ENCODE measurements at places on chromosomes 16 and 17.

DNA sequence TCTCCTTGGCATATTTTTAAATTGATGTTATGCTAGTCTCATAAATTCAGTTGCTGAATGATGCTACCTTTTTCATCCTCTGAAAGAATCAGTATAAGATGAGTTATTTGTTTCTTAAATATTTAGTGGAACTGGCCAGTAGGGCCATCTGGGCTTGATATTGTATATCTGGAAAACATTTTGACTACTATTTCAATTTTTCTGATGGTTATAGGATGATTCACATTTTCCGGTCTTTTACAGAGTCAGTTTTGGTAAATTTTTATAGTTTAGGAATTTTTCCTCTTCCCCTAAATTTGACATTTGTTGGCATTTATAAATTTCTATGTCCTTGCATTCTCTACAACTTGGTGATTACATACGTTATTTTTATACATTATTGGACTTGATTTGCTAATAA lies 296.3 kb upstream of the AXIN2 start:
- no peak for DNase-seq

GRCh38 chr17:45256114-45256966 lies 5.6 kb downstream of the SPATA32 start:
- no peak for DNase-seq

DNA sequence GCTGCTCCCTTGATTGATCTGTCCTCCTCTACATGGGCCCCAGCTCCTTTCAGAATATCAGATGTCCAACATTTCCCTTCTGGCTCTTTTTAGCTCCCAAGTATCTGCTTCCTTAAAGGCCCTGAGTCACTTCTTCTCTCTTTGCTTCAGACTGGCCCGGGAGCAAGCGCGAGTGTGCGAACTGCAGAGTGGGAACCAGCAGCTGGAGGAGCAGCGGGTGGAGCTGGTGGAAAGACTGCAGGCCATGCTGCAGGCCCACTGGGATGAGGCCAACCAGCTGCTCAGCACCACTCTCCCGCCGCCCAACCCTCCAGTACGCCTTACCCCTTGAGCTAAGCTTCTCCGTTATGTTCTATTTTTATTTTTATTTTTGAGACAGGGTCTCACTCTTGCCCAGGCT lies 12.3 kb downstream of the CNTROB start:
- DNase-seq, result no peak

DNA sequence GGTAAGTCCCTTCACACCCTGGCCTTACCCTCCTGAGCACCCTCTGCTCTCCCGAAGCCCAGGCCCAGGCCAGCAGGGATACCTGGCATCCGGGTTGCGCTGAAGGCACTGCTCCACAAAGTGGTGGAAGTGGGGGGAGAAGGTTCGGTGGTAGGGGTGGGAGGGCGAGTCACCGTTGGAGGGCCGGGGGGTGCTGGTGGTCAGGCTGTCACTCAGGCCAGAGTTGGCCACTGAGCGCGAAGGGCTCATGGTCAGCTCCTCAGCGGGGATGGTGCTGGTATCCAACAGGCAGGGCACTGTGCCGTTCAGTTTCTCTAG lies 4.3 kb upstream of the LIMD2 start:
- no peak for DNase-seq

GRCh38 chr17:62807812-62808575 lies at the start of gene MARCHF10:
MARCHF10 (minus strand) TSS chr17:62808314; CDS start chr17:62801735, 6,579 bp downstream.
- DNase-seq, result no peak

GRCh38 chr17:38844261-38844757 lies 9.2 kb downstream of the RPL23 start:
- no peak for DNase-seq

- no peak for DNase-seq
These were observed 3.0 kb downstream of the ENGASE start for GRCh38 chr17:79077587-79077986.

DNA sequence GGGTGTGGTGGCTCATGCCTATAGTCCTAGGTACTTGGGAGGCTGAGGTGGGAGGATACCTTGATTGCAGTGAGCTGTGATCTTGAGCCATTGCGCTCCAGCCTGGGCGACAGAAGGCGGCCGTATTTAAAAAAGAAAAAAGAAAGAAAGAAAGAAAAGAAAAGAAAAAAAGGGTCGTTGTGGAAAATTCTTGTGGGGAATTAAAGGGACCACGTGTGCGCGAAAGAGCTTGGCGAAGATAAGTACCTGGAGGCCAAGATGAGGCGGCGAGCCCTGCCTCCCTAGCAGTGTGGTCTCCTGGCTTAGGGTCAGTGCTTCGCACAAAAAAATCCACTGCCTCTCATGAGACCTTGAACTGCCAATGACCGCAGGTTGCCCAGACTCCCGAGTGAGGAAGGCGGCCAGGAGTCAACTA lies 728 bp upstream of the NMT1 start:
- DNase-seq, result no peak

DNA sequence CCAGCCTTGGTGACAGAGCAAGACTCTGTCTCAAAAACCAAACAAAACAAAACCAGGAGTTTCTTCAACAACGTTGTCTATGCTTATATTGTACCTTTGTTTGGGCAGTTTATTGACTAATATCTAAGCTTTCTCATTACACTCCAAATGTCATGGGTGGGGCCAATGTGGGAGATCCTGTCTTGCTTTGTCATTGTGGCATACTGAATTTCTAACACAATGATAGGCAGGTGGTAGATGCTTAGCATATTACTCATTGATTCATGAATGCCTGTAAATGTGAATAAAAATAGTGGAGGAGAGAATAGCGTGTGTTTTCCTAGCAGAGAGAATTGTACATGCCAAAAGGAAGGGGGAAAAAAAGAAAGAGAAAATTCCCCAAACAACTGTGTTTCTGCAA lies 802.5 kb upstream of the EEF2KMT start:
- no peak for DNase-seq

DNA sequence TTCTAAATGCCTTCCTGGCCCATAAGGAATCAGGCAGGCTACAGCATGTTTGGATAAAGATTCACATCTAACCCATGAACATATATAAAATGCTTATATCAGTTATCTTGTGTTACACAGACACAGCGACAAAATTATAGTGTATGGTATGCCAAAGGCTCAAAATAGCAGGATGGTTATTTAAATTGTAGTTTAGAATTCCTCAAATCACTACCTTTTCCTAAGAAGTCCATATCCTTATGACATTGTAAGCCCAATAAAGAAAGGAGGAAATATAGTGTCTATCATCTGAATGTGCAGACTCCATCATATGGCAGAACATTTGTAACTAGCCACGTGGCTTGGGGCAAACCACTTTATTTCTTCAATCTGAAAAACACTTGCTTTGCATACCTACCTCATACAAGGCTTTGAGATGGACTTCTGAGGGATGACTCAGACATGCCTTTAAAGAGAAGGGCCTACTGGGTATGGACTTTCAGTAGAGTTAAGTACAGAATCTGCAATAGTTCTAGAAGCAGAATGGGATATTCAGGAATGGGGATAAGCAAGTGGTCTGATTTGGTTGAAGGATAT lies 12.1 kb upstream of the DHX8 start:
- no peak for DNase-seq

- DNase-seq, result no peak
These were observed 5.5 kb upstream of the HASPIN start for GRCh38 chr17:3718201-3718600.

GRCh38 chr17:2390199-2390836 lies 10.5 kb downstream of the MNT start:
- no peak for DNase-seq

DNA sequence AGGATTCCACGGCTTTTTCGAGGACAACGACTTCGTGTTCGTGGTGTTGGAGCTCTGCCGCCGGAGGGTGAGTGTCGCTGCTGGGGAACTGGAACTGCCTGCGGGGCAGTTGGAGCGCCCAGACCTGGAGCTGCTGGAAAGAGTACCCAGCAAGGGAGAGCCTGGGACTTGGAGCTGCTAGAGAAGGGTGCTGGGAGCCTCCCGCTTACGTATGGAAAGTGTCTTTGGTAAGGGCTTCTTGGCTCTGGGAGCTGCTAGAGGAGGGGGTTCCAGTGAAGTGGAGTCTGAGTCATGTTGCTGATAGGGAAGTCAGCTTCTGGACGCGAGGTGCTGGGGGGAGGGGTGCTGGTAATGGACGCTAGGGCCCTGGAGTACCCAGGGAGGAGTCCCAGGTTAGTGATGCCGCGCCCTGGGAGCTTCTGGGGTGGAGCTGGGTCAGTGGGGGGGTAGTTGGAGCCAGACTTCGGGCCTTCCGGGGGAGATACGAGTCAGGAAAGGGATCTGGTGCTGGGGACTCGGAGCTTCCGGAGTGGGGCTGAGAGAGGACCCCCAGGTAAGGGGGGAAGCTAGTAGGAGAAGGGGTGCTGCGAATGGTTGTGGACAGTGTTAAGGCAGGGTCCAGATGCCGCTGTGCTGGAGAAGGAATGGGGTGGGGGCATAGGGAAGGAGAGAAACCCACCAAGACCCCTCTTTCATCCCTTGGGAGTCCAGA lies 741 bp downstream of the PLK1 start:
- no peak for DNase-seq

GRCh38 chr17:21001813-21002221 lies 41.0 kb downstream of the USP22 start:
- DNase-seq, result no peak

DNA sequence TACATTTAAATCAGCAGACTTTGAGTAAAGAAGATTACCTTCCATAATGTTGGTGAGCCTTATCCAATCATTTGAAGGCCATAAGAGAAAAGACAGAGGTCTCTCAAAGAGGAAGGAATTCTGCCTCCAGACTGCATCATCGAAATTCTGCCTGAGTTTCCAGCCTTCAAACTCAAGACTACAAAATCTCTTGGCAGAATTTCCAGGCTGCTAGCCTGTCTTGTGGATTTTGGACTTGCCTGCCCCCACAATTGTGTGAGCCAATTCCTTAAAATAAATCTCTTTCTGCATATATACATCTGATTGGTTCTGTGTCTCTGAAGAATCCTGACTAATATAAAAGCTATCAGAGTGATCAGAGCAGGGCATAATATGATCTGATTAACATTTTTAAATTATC lies 216.6 kb upstream of the CPHXL start:
- DNase-seq, result no peak

- no peak for DNase-seq
These were observed 216.2 kb downstream of the HS3ST3A1 start for GRCh38 chr17:13385481-13385911.

GRCh38 chr17:29924786-29925185 lies 5.2 kb downstream of the SSH2 start:
- DNase-seq, result no peak

- DNase-seq, result no peak
These were observed 392.4 kb upstream of the GOT2 start for GRCh38 chr16:59126486-59126885.

DNA sequence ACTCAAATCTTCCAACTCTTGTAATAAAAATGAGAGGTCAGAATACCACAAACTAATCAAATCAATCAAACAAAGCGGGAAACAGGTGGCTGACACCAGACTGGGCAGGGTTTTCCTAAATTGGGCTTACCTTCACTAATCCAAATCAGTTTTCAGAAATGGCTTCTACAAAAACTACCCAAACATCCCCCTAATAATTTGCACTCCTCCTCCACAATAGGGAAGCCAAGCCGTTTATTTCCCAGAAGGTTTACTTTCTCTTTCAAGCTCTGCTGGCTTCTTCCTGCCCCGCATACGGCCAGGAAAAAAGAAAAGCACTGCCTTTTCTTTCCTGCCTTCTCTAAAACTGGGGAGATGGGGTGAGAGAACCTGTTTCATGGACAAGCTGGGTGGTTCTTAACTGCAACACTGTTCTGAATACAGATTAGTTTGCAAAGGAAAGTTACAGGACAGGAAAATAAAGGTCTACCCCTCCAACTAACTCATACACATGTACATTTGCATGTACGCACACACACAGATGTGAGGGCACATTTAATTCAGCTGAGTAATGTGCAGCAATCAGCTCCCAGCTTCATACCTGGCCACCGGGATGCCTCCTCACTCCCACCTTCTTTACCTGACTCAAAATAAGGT lies 9.2 kb downstream of the STAT3 start:
- no peak for DNase-seq

- no peak for DNase-seq
These were observed 55.5 kb downstream of the HS3ST4 start for GRCh38 chr16:25747160-25747758.

DNA sequence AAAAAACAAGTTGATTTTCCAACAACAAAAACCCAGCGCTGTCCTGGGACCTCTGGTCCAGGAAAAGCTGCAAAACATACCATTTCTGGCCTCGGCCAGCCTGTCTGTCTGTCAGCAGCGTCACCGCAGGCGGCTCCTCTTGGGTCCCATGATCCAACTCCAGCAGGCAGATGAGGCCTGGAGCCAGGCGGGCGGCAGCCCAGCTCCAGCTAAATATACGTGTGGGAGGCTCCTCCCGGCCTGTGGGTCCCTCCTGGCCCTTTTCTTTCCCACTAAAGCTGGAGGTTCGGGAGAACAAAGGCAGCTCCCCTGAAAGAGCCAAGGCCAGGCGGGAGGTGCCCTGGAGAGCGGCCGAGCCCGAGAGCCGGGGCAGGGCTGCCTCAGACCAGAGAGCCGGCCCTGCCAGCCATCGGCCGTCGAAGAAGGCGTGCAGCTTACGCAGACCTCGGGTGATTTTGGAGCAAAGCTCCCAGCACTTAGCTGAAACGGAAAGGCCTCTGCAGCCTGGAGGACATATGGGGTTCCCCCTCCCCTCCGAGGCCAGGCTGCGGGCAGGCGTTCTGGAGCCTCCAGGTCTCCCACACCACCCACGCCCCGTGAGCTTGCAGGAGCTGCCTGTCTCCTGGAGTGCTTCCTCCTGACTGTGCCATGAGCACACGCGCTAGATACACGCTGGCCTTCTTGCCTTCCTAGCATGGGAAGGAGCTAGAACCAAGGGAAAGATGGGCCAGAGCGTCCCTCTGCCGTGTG lies 19.9 kb upstream of the JPH3 start:
- no peak for DNase-seq

GRCh38 chr17:56244268-56244890 lies 91.1 kb downstream of the ANKFN1 start:
- DNase-seq, result no peak

- DNase-seq, result no peak
These were observed 23.8 kb downstream of the GGA2 start for GRCh38 chr16:23486480-23486879.

DNA sequence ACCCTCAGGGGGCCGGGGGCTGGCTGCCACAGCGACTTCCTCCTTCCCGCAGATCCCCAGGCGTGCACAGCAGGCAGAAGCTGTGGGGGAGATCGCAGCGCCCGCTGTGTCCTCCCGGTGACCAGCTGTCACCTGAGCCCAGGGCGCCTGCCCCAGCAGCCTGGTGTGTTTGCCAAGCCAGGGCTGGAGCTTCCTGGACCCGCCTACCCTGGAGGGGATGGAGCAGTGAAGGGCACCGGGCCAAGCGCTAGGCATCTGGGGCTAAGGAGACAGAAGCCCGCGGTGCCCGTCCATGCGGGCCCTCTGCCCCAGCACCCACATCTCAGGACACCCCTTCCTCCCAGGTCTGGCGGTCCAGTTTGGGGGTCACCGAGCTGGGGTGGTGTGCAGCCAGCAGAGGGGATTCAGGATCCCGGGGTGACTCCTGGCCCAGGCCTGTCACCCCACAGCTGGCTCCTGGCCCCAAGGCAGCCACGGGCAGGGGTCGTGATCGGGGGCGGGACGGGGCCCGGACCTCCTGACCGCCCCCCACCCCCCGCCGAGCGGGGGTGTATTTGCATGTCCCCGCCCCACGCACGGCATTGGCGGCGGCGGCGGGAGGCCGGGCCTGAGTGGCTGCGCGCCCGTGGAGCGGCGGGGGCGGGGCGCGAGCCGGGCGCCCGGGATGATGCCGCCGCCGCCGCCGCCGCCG lies at the start of gene RAB26:
Gene RAB26, plus strand, starts transcription at position 645 of the 691 bp plus-strand sequence. CDS start 159 bp downstream, outside the sequence.
- DNase-seq, result peak; percentile 76
